Ovary (tissue), 10 donors: ENCODE measurements at places on chromosomes 1 and 21. TPM values are rescaled to one million over a fixed set of nuclear protein-coding genes. Genes with fewer than 3 reads are reported as not detected.

- no peaks in the 10 kb centered on the region for H3K36me3 ChIP-seq
- no peaks in the 10 kb centered on the region for H3K27me3 ChIP-seq
- DNase-seq, result no peak
- H3K4me1 ChIP-seq, result peaks cover 4% of the 10 kb centered on the region
- H3K27ac ChIP-seq, result no peak overlapping the region
- H3K4me3 ChIP-seq, result no peak overlapping the region
Observed at GRCh38 chr1:209866201-209866600, 38.4 kb downstream of the UTP25 start.

- H3K36me3 ChIP-seq, result no peaks in the 10 kb centered on the region
- H3K27me3 ChIP-seq, result no peaks in the 10 kb centered on the region
- H3K27ac ChIP-seq, result no peak overlapping the region
- no peak for DNase-seq
- H3K4me3 ChIP-seq, result no peak overlapping the region
Observed at GRCh38 chr1:181612100-181612499, 128.8 kb downstream of the CACNA1E start.

DNA sequence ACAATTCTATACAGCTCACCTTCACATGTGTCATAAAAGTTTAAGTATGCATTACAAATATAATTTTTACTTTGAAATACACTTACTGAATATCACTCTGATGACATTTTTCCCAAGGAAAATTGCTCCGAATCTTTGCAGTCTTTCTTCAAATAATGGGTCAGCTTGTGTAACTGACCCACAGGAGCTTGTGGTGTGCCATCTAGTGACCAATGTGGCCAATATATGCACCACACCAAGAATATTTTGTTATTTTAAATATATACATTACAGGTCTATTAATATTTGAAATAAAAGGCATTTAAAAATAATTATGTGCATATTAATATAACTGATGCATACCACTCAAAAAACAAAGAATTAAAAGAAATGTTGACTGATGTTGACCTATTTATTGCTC is 271.4 kb downstream of the TBX15 start:
- no peak overlapping the region for H3K4me3 ChIP-seq
- H3K27me3 ChIP-seq, result no peaks in the 10 kb centered on the region
- no peak overlapping the region for H3K27ac ChIP-seq
- DNase-seq, result no peak
- no peaks in the 10 kb centered on the region for H3K4me1 ChIP-seq
- H3K36me3 ChIP-seq, result no peaks in the 10 kb centered on the region

DNA sequence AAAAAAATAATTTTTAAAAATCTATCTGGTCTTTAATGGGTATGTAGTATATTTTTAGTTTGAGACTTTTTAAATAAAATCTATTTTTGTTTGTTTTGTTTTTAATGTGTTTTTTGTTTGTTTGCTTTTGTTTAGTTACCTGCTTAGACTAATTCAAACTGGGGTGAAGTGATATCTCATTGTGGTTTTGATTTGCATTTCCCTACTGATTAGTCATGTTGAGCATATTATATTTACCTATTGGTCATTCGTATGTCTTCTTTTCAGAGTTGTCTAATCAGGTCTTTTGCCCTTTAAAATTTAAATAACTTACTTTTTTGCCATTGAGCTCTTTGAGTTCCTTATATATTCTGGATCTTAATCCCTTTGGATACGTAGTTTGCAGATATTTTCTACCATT is 20.3 kb downstream of the CD1B start:
- no peaks in the 10 kb centered on the region for H3K27me3 ChIP-seq
- H3K36me3 ChIP-seq, result no peaks in the 10 kb centered on the region
- H3K4me3 ChIP-seq, result no peak overlapping the region
- H3K27ac ChIP-seq, result no peak overlapping the region

- DNase-seq, result no peak
- H3K4me3 ChIP-seq, result no peak overlapping the region
- H3K4me1 ChIP-seq, result peaks cover 3% of the 10 kb centered on the region
- no peaks in the 10 kb centered on the region for H3K36me3 ChIP-seq
Observed at GRCh38 chr1:89405275-89405929, 41.5 kb downstream of the GBP6 start.

DNA sequence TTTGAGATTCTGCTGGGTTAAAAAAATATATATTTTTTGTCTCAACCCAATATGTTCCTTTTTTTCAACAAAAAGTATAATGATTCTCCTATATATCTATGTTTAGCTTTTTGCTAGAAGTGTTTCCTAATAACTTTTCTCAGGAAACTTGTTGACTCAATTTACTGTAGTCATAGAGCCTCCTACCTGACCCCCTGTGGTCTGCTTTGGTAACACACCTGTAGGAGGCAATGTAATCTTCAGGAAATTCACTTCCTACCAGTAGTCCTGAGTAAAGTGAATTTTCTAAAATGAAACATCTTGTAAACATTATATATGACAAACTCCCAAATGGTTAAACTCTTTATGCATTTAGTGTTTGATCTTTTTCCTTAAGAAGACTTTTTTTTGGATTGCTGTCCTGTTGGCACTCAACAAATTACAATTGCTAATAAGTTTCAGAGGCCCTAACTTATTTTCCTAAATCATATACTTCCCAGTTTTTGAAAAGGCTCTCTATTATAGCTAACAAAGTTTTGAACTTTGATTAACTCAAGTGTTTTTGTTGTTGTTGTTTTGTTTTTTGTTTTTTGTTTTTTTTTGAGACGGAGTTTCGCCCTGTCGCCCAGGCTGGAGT is 118.3 kb downstream of the OLFML2B start:
- no peaks in the 10 kb centered on the region for H3K4me1 ChIP-seq
- no peaks in the 10 kb centered on the region for H3K36me3 ChIP-seq
- no peak overlapping the region for H3K27ac ChIP-seq

GRCh38 chr1:151325231-151325630 is 2.0 kb downstream of the PI4KB start:
- H3K27ac ChIP-seq, result no peak overlapping the region
- H3K36me3 ChIP-seq, result no peaks in the 10 kb centered on the region
- no peak overlapping the region for H3K4me3 ChIP-seq

- H3K27ac ChIP-seq, result no peak overlapping the region
- H3K4me1 ChIP-seq, result no peaks in the 10 kb centered on the region
- no peak for DNase-seq
- no peaks in the 10 kb centered on the region for H3K36me3 ChIP-seq
- no peak overlapping the region for H3K4me3 ChIP-seq
Observed at GRCh38 chr1:212301580-212301979, 16.4 kb downstream of the PPP2R5A start.

DNA sequence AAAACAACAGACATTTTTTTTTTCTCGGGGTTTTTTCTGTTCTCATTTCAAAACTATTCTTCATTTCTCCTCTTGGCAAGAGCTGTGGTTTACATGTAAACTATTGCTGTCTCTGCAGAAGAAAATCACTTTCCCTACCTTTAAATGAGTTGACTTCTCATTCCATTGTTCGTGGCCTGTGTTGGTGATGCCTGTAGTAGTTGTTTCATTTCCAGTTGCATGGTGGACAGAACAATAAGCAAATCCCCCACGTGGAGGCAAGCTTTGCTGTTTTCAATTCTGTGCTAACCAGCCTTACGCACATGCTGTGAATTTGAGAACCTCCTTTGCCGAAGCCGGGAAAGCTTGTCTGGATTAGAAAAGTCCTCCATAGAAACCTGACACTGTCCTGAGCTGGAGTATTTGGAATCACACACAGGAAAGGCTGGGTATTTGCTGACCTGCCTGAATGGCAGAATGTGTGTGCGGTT is 26.2 kb upstream of the MAP3K7CL start:
- DNase-seq, result no peak
- no peak overlapping the region for H3K27ac ChIP-seq
- H3K36me3 ChIP-seq, result no peaks in the 10 kb centered on the region
- H3K4me1 ChIP-seq, result no peaks in the 10 kb centered on the region
- H3K4me3 ChIP-seq, result no peak overlapping the region

ARHGEF10L gene
- total RNA-seq, result 20.8 TPM

HES5 gene
- total RNA-seq, result not detected

GRCh38 chr1:170729225-170730002 is 65.5 kb downstream of the PRRX1 start:
- H3K27me3 ChIP-seq, result no peaks in the 10 kb centered on the region
- no peak overlapping the region for H3K4me3 ChIP-seq
- H3K36me3 ChIP-seq, result no peaks in the 10 kb centered on the region
- no peak for DNase-seq
- no peak overlapping the region for H3K27ac ChIP-seq

- no peak overlapping the region for H3K27ac ChIP-seq
- no peaks in the 10 kb centered on the region for H3K27me3 ChIP-seq
- DNase-seq, result no peak
- H3K4me3 ChIP-seq, result no peak overlapping the region
- no peaks in the 10 kb centered on the region for H3K36me3 ChIP-seq
Observed at GRCh38 chr1:206556047-206556749, 48.9 kb downstream of the RASSF5 start.

MYCL gene
- total RNA-seq, result 0.25 TPM

- H3K27me3 ChIP-seq, result no peaks in the 10 kb centered on the region
- H3K36me3 ChIP-seq, result no peaks in the 10 kb centered on the region
- no peaks in the 10 kb centered on the region for H3K4me1 ChIP-seq
- no peak overlapping the region for H3K27ac ChIP-seq
Observed at GRCh38 chr1:165468726-165469249, 23.9 kb upstream of the RXRG start.

DNA sequence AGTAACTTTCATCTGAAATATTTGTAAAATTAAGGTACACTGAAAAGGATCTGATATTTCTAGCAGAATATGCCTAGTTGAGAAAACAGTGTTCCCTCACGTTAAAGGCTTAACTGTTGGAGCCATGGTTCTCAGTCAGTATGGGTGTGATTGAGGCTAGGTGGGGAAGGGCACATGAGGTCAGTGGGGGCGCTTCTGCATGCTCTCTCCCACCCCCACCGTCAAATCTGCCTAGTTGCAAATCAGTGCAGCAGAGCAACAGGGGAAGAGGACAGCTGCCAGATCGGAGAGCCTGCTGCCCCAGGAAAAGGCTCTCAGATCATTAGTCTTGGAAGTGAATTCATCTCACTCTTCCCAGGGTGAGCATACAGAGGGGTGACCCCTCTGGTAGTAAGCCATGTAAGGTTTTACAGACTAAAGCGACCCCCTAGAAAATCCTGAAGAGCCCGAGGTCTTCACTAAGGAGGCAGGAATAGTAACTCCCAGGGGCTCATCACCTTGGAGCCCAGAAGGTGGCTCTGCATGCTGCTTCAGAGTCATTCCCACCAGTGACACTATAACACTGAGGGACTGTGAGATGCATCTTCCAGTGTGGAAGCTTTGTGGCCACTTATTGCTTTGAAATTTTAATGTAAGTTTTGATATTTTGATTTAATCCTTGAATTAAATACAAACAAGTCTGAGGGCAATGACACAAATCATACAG is 83.1 kb upstream of the BARHL2 start:
- no peaks in the 10 kb centered on the region for H3K27me3 ChIP-seq
- no peak for DNase-seq
- no peak overlapping the region for H3K27ac ChIP-seq
- no peak overlapping the region for H3K4me3 ChIP-seq
- H3K4me1 ChIP-seq, result no peaks in the 10 kb centered on the region
- no peaks in the 10 kb centered on the region for H3K36me3 ChIP-seq

A3GALT2 gene
- not detected for total RNA-seq

SLC2A5 gene
- total RNA-seq, result 6.7 TPM

RPTN gene
- not detected for total RNA-seq
